HCT116 (cell line): ENCODE measurements at places on chromosomes 7 and 10. TPM values are rescaled to one million over a fixed set of nuclear protein-coding genes. Genes with fewer than 3 reads are reported as not detected.

Gene LRRC72
- not detected for total RNA-seq

Gene COL26A1
- total RNA-seq: 0.27 TPM

Gene MET
- 200 TPM for total RNA-seq

Gene AKR1C4
- not detected for total RNA-seq

Gene UNCX
- not detected for total RNA-seq

Gene KIF20B
- 50.2 TPM for total RNA-seq

Gene GNGT1
- total RNA-seq: 0.91 TPM

Gene CABCOCO1
- not detected for total RNA-seq
